ENCODE measurements at places on chromosomes 6 and 20.

- peak; percentile 62 for DNase-seq
Measured at GRCh38 chr6:11050731-11051130, 6.6 kb upstream of the ELOVL2 start.

DNA sequence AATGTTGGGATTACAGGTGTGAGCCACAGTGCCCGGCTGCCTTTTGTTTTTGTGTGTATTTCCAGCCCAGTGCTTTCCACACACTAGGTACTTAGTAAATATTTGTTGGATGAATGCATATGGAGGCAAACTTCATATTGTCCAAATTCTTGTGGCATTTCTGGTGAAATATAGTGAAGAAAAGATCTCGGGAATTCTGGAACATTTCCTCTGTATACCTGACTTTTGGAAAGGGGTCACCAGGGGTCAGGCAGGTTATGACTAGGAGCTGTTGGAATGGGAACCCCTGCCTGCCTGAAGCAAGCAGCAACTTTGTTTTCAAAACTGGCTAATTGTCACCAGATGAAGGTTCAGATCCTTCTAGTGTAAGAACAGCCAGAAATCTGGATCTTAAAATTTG is 12.1 kb upstream of the SCP2D1 start:
- no peak for DNase-seq

- DNase-seq: peak; percentile 40
Measured at GRCh38 chr6:1596088-1596852, 13.4 kb upstream of the FOXC1 start.

DNA sequence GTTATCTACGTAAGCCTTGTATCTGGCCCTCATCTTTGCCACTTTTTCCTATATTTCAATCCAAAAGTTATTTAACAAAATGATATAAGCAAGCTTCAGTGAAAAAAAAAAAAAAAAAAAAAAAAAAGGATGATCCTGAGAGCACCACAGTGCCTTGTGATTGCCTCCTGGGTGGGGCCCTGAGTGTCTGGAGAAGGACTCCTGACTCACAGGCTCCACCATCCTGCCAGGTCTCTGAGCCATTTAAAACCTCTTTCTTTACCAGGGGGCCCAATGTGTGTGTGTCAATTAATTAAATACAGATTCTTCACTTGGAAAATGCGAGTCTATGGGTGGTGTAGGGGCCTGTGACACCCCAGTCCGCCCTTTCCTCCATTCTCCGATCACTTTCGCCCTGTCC is 105.2 kb downstream of the SMOC2 start:
- DNase-seq: peak; percentile 28

DNA sequence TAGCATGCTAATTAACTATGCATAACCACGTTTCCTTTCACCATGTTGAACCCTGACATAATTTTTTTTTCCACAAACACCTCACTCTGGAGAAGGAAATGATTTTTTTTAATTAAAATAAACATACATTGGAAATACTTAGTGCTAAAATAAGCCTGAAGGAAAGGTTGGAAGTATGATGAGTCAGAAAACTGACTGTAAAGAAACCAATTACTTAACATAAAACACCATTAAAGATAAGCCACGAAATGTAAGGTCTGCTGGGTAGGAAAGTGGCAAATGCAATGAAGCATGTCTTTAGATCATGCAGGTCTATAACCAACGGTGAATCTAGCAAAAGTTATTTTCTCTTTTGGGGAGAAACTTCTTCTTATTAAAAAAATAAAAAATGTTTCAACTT is 47.5 kb downstream of the OPRM1 start:
- no peak for DNase-seq

DNA sequence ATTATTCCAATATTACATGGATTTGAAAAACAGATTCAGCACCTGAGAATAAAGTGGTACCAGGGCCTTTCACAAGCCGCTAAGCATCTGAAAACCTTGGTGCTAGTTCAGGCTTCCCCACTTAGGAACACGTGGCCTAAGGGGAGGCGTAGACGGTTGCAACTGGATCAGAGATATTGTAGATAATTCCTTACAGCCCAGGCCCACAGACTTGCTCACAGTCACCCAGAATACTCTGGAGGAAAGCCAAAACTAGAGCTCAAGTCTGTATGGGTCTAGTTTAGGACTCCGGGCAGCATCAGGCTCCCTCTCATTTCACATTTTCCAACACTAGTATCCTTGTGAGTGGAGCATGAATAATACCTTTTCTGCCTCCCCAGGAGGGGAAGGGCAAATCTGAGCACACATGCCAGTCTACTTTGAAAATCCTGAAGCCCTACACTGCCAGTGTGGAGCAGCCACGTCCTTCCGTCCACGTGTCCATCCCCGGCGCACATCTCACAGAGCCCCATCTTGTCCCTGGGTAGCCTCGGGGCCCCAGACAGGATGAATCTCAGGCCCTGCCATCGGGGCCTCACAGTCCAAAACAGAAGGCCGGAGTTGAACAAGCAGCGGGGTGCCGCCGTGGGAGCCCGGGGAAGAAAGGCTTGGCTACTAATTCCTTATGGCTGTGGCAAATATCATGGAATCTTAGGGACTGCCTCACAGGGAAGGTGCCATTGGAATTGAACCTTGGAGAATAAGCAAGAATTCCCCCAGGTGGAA is 299.3 kb downstream of the NRN1 start:
- peak; percentile 21 for DNase-seq

- peak; percentile 55 for DNase-seq
Measured at GRCh38 chr6:7805850-7806214, 79.9 kb downstream of the BMP6 start.

- peak; percentile 97 for DNase-seq
Measured at GRCh38 chr20:10511509-10512251, 76.6 kb downstream of the SLX4IP start.
